Foreskin keratinocyte (primary cell): ENCODE measurements at places on chromosomes 7 and 10. TPM values are rescaled to one million over a fixed set of nuclear protein-coding genes. Genes with fewer than 3 reads are reported as not detected.
A peak's percentile ranks its signal among the peaks of the same experiment; 100 is the strongest.

- no peak for DNase-seq
Observed at GRCh38 chr10:117131376-117132327, 6.4 kb downstream of the VAX1 start.

DNA sequence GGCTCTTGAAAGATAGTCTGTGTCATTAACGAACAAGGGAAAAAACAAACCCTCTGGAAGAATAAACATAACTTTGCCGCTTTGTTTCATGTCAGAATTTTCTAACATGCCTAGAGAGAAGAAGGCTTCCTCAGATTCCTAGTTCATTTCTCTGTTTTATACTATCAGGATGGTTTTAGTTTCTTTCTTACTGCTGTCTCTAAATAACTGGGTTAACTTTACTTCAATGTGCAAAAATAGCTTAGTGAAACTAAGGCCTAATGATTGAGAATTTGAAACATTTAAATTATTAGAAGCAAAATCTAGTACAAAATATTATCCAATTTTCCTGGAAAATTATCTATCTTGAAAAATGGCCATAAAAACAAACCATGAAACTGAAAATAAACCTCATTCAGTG is 72.1 kb upstream of the OGDHL start:
- no peak for DNase-seq

DNA sequence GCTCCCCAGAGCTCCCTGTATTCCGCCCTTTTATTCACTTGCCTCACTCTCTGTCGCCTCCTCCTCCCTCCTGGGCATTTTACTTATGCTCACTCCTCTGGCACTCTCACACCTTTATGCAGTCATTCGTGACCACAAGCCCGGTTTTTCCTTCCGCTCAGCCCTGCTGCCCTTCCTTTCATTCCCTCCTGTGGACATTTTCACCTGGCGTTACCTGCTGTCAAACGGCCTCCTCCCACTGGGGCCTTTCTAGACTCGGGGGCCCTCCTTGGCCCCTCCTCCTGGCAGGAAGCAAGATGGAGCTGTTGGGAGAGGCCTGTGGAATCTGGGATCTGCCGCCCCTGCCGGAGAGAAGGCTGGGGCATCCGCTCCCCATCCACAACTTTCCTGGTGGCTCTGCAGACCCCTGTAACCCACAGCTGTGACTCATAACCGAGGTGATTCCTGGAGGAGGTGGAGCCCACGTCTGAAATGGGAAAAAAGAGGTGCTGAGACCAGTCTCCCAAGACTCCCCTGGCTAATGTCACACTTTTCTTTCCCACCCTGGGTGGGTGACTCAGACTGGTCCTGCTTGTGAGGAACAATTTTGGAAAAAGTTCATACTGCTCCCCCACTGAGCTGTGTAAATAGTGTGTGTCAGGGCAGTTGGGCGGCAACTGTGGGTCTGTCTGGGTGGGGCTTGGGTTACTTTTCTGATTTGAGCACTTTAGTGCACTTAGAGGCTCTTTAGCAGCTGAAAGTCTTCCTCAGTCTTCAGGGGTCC is 1.2 kb downstream of the VCL start:
- DNase-seq: peak; percentile 75

- DNase-seq: no peak
Observed at GRCh38 chr7:5696346-5697110, 84.9 kb downstream of the RNF216 start.

The ZNF488 gene
- 1.6 and 1.9 TPM in 2 replicates for total RNA-seq

- no peak for DNase-seq
Observed at GRCh38 chr7:115260381-115260780, 338.5 kb downstream of the MDFIC start.

DNA sequence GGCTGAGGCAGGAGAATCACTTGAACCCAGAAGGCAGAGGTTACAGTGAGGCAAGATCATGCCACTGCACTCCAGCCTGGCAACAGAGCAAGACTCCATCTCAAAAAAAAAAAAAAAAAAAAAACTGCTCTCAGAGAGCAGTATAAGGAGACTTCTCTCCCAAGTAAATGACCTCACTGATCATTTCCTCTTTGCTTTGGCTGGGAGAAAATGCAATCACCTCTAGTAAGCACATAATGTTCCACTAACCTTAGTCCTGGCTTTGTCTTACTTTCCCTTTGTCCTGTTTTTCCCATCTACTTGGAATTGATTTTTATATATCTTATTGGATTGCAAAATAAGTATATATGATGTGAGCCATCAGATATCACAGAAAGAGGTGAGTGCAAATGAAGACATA is 2.5 kb downstream of the SLC25A13 start:
- DNase-seq: no peak

The C1GALT1 gene
- total RNA-seq: 28.3 and 30.1 TPM in 2 replicates

DNA sequence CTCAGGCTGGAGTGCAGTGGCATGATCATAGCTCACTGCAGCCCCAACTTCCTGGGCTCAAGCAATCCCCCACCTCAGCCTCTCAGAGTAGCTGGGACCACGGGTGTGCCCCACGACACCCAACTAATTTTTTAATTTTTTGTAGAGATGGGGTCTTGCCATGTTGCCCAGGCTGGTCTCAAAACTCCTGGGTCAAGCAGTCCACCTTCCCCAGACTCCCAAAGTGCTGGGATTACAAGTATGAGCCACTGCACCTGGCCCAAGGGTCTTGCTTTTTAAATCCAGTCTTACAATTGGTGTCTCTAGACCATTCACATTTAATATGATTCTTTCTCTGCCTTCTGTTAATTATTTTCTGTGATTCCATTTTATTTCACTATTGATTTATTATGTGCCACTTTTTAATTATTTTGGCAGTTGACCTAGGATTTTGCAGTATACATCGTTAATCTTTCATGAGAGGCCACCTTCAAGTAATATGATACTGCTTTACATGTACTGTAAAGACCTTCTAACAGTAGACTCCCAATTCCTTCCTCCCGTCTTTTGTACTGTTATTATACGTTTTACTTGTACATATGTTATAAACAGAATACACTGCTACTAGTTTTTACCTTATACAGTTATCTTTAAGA is 18.7 kb downstream of the MMP21 start:
- no peak for DNase-seq

The SFMBT2 gene
- total RNA-seq: 1.2 and 1.4 TPM in 2 replicates

- peak; percentile 25 for DNase-seq
Observed at GRCh38 chr10:15068802-15069201, 19.8 kb downstream of the ACBD7 start.

DNA sequence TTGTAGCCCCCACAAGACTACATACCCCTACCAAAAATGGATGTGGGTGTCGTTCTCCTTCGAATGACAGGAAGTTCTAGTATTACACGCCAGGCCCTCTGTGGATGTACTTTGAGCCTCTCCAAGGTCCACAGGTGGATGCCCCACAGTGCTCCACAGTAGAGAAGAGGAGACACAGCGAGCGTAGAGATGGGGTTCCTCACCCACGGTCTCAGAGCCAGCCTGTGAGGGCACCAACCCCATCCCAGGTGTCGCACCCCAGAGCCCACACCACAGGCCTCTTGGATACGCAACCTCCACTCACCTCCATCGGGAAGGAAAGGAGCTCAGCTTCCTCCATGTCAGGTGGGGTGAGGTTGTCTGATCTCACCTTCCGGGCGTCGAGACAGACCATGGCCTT is 2.3 kb downstream of the CPA5 start:
- DNase-seq: no peak
